Epithelial cell of proximal tubule (primary cell): ENCODE measurements at places on chromosomes 2 and 18. TPM values are rescaled to one million over a fixed set of nuclear protein-coding genes. Genes with fewer than 3 reads are reported as not detected.

ITGA4 gene
- total RNA-seq: 11.6 and 22.5 TPM in 2 replicates

HNMT gene
- total RNA-seq: 20.2 and 22.9 TPM in 2 replicates

COX5B gene
- 419 and 539 TPM in 2 replicates for total RNA-seq

RNF125 gene
- 0.72 and 3.4 TPM in 2 replicates for total RNA-seq

MAP4K3 gene
- total RNA-seq: 18.3 and 25.1 TPM in 2 replicates

GRCh38 chr2:132517386-132517785 lies 100.8 kb downstream of the GPR39 start:
- DNase-seq: no peak

GRCh38 chr2:100682536-100682935 lies 119.7 kb downstream of the PDCL3 start:
- DNase-seq: no peak

GRCh38 chr2:232421189-232421785 lies 14.6 kb downstream of the ALPG start:
- DNase-seq: no peak

GRCh38 chr2:111116843-111117597 lies 3.7 kb upstream of the BCL2L11 start:
- DNase-seq: no peak

GRCh38 chr2:144796164-144796563 lies 276.2 kb upstream of the ZEB2 start:
- no peak for DNase-seq

DNA sequence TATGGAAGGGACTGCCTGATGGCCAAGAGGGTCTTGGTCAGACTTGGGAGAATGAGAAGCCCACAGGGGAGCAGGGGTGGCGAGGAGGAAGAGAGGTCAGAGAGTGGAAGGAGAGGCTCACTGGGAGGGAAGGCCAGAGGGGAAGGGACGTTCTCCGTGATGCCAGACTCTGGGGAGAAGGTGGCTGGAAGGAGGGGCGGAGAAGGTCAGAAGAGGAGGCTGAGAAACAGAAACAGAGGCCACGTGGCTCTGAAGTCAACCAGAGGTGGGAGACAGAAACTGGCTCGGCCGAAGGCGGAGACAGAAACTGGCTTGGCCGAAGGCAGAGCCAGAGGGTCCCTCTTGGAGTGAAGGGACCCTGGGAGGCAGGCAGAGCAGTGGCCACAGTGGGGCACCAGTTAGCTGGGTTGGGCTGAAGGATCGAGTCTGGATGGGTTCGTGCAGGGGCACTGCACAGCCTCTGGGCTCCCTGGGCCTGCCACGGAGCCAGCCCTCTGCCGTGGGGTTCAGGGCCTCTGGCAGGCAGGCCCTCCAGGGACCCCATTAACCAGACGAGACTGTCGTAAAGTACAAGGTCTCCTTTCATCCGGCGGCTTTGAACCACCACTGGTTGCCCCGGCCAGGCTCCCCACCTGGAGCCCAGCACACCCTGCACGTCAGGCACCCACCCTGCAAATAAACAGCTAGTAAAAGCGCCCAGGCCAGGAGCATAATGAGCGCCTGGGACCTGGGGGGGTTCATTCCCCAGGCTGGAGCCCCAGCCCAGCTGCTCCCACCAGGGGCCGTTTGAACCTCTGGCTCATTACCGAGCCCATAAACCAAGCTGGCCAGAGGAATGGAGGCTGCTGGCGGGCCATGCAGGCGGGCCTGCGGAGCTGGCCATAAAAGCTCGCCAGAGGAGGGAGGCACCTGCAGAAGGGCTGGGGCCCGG lies 218.8 kb downstream of the DYSF start:
- no peak for DNase-seq

GRCh38 chr2:180017784-180018183 lies 10.7 kb upstream of the CWC22 start:
- no peak for DNase-seq

DNA sequence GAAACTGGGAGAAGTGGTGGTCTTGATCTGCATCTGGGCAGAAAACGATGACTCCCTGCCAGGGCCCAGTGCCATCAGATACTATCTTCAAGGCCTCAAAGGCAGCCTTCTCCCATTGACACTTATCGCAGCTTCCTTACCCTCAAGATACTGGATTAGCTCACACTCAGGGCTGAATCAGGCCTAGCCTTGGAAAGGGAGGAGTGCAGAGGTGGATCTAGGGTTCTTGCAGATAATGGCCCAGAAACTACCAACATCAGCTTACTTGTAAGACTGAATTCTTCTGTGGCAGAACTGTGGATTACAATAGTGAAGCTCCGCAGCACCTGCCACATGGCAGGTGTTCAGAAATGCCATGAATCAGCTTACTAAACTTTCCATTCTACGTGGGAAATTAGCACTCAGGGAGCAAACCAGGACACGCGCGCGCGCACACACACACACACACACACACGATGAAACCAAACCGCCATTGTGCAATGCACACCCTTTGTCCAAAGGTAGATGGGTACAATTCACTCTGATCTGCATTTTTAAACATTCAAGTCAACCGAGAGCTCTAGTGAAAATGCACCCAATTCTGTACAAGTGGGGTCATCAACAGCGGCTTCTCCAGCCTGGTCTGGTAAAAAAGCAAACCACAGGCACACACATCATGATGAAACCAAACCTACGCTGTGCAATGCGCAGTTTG lies 26.3 kb upstream of the TMEM182 start:
- no peak for DNase-seq

DNA sequence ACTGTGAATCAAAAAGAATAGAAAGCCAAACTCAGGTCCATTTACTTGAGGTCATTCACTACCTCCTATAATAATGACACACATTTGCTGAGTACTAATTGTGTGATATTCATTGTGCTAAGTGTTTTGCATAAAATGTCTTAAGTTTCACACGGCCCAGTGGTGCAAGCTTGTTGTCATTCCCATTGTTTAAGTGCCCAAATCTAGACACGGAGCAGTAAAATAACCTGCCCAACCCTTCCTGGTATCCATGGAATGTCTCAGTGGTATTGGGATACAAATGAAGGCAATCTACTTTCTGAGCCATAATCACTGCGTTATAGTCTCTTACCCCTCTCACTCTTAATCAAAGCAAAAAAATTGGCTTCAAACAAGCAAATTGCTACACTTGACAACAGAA lies 233.3 kb downstream of the NCKAP5 start:
- DNase-seq: no peak

DNA sequence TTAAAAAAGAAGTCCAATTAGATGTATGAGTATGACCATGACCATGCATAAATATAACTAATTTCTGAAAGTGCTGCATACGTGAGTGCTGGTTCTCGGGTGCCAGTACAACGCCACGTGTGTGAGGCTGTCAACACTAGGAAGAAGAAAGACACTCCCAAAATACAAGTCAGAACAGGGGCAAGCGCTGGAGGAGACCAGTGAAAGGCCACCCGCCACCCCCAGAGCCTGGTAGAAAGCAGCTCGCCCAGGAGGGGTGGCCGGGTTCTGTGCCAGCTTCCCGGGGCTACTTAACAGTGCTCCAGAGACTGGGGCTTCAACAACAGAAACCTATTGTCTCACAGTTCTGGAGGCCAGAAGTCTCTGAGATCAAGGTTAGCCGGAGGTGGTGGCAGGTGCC lies 147.6 kb downstream of the RTP5 start:
- no peak for DNase-seq

GRCh38 chr2:26345283-26345544 lies 729 bp upstream of the SELENOI start:
- no peak for DNase-seq

- no peak for DNase-seq
Observed at GRCh38 chr18:3114026-3114425, 101.1 kb upstream of the LPIN2 start.

DNA sequence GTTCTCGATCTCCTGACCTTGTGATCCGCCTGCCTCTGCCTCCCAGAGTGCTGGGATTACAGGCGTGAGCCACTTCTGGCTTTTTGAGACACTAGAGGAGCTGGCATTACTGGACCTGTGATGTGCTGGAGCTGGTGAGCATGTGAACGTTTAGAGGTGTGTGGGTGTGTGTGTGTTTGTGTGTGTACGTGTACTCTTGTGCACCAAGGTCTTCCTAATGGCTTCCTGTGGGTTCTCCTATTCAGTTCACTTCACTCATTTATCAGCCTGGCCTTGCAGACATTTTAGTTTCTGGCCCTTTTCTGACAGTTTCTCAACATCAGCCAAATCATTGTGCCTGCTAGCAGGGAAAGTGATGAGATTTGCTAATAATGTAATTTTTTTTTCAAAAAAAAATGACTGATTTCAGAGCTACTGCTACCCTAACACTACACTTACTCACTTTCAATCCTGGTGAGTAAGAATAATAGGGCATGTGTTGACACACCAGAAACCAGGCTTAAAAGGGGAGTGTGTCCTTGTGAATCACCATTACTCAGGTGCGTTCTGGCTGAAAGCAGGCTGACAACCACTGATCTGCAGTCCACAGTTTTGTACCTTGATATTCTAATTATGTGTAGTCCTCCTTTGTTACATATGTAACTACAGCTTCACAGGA lies 41.0 kb upstream of the ACTR3 start:
- DNase-seq: peak; percentile 71

DNA sequence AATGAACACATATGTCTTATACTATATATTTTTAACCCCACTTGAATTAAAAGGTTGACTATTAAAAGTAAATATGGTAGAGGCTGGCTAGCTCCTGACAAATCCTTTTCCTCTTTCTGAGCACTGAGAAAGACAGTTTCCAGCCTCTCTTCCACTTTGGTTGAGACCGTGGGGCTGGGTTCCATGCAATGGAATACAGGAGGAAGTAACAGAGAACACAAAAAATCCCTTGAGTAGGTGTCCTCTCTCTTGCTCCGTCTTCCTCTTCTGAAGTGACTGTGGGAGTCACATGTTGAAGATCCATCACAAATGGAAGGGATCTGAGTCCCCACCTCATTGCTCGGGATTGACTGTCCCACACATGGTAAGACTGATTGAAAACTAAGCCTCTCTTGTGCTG lies 36.6 kb upstream of the SIGLEC15 start:
- DNase-seq: no peak
